ENCODE measurements at places on chromosomes 3 and 15.

- DNase-seq = peak; percentile 38
Measured at GRCh38 chr3:5187920-5188418, 462 bp downstream of the EDEM1 start.

DNA sequence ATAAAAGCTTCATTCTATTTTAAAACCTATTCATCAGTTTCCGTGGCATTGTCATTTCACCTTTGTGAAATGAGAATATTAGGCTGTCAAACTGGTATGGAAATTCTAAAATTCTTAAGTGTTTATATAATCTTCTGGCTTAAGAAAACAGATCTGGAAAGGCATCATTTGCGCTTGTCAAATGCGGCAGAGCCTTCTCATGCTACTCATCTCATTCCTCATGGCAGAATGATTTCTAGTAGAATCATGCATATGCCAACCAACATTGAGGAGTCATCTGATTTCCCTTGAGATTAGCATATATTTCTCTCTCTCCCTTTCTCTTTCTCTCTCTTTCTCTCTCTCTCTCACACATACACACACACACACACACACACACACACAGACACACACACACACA is 48.8 kb downstream of the STRIT1 start:
- no peak for DNase-seq

DNA sequence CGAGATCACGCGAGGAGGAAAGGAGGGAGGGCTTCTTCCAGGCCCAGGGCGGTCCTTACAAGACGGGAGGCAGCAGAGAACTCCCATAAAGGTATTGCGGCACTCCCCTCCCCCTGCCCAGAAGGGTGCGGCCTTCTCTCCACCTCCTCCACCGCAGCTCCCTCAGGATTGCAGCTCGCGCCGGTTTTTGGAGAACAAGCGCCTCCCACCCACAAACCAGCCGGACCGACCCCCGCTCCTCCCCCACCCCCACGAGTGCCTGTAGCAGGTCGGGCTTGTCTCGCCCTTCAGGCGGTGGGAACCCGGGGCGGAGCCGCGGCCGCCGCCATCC is 1.1 kb upstream of the SETD5 start:
- no peak for DNase-seq

DNA sequence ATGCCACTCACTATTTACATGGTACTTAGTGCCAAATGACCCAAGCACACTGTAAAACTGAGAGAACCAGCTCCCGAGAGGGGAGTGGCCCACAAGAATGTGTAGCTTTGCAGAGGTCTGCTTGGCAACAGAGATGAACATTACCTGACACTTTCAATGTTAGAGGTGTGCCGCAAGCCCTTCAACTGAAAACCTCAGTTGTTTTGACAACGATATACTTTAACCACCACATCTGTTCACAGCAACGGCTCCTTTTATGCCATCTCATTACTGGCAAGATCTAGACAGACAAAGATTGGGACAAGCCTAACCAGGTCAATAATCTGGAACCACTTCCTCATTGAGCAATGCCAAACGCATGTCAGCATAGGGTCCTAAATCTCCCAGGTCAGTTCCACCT is 23.7 kb downstream of the NEK10 start:
- DNase-seq = no peak

GRCh38 chr15:25805031-25805430 is 58.1 kb downstream of the ATP10A start:
- no peak for DNase-seq

- DNase-seq = no peak
Measured at GRCh38 chr3:26574766-26575165, 47.8 kb upstream of the LRRC3B start.

DNA sequence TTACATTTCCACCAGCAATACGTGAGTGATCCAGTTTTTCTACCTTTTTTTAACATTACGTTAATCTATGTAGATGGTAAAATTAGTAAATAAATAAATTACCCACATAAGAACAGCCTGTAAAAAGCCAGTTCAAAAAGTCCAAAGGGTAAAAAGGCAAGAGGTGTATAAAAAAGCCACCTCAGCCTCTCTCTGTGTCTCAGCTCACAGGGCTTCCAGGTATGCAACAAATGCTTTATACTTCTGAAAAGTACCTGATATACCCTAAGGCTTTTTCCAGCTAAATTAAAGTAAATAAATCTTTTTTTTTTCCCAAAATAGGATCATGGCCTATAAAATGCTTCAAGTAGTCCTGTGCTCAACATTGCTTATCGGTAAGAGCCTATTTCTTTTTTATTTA is at the start of gene C3orf85:
Gene C3orf85, plus strand, starts transcription at position 197 of the 400 bp plus-strand sequence. Its CDS starts 129 bp downstream, at position 326.
- no peak for DNase-seq

DNA sequence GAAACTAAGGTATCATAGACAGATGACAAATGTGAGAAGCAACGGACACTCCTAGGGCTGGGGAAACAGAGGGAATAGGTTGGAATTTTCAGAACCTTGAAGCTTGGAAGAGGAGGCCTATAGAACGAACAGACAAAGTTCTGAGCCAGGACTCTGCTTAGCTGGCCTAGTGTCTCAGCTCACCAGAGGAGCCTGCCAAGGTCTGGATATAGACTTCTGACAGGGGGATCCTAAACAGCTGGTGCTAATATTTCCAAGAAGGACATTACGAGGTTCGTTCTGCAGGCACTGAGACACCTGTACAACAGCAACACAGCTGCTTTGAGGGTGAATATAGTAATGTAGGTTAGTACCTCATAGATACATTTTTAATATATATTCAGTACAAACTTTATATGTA is 266.3 kb downstream of the CHL1 start:
- no peak for DNase-seq

- DNase-seq = no peak
Measured at GRCh38 chr3:13019243-13020095, 53.8 kb downstream of the IQSEC1 start.

GRCh38 chr3:153095441-153095840 is 66.6 kb upstream of the RAP2B start:
- DNase-seq = no peak

- no peak for DNase-seq
Measured at GRCh38 chr15:66923438-66923881, 141.9 kb upstream of the SMAD3 start.

- DNase-seq = no peak
Measured at GRCh38 chr15:100132309-100132708, 209.5 kb downstream of the ADAMTS17 start.

DNA sequence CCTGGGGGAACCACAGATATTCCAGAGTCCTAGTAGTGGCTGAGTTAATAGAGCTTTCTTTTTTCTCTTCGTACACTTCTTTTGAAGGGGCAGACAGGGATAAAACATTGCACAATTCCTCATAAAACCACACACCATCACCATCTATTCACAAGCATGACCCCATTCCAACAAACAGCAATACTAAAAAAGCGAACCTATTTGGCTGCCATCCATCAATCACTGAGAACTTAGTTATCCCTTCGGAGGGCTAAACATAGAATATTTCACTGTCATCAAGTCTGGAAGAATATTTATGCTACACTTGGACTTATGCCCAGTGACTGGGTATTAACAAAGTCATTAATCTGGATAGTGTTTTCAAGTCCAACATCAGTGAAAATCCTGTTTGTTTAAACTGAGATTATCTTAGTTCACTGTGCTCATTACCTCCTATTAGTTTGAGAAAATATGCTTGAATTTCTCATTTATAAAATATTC is 80.3 kb upstream of the PRTG start:
- no peak for DNase-seq

DNA sequence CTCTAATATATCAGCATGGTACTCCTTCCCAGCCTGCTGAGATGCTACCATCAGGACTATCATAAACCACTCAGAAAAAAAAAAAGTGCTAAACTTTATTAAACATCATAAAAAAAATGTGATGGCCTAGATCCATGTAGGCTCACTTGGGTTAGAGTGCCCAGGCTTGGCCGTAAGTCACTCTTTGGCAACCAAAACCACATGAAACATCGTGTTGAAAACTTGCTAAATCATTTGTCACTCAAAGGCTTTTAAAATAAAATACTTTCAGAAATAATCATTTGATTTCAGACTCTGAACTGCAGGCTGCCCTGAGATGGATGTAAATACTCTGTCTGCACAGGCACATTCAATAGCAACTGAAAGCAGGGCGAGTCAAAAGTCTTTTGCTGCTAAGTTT is 78.4 kb upstream of the WNT5A start:
- no peak for DNase-seq

GRCh38 chr3:151227266-151227806 is 24.3 kb upstream of the GPR171 start:
- no peak for DNase-seq
